GOT3 (cell line): ENCODE measurements at places on chromosomes 1 and 21.

GRCh38 chr1:101122452-101123166, 97.0 kb upstream of the DPH5 start:
- no peak for DNase-seq

DNA sequence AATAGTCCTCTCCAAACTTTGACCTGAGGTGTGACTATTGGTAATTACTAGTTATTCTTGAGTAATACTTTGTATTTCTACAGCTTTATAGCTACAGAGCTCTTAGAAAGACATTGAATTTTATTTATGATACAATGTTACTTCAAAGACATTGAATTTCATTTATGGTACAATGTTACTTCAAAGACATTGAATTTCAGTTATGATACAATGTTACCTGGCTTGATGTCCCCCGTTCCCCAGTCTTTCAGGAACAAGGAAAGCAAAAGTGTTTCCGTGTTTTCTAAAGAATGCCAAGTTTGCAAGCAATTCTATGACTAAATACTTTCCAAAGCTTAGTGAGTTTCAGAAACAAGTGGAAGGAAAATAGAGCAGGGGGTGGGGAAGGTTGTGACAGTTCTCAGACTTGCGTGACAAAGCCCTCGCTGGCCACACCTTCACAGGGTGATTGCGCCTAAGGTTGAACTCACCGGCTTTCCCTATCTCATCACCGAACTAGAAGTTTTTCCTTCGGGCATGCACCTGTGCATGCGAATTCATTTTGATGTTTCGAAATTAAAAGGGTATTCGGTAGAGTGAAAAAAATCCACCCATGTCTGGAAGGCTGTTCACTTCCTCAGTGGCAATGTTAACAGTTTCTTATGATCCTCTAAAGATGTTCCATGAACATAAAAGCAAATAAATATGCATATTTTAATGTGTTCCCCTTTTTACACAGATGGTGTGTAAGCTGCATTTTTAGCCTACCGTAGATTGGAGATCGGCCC, 909 bp upstream of the PAXBP1 start:
- DNase-seq = no peak

GRCh38 chr1:112754116-112754628, 39.0 kb upstream of the PPM1J start:
- DNase-seq = no peak

- no peak for DNase-seq
Measured at GRCh38 chr1:109351457-109351856, 44.6 kb upstream of the MYBPHL start.

GRCh38 chr1:206036663-206037455, 13.2 kb upstream of the CTSE start:
- DNase-seq = no peak

DNA sequence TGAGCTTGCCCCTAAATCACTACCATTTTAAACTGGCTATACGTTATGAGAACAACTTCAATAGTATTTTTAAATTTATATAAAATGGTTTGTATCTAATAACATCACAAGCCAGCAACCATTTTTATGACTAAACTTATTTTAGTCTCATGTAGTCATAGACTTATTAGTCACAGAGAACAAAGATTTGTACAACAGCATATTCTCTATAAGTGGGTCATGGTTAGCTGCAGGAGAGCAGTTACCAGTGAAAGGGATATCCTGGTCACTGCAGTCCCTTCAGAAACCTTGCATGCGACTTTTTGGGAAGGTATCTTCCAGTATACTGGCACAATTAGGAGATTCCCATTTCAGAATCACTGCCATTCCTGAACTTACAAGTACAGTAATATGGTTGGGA, 90.0 kb downstream of the HFM1 start:
- no peak for DNase-seq

GRCh38 chr1:111483876-111484275, 10.1 kb downstream of the C1orf162 start:
- no peak for DNase-seq

GRCh38 chr1:235902677-235903542, 36.2 kb upstream of the LYST start:
- DNase-seq = no peak

DNA sequence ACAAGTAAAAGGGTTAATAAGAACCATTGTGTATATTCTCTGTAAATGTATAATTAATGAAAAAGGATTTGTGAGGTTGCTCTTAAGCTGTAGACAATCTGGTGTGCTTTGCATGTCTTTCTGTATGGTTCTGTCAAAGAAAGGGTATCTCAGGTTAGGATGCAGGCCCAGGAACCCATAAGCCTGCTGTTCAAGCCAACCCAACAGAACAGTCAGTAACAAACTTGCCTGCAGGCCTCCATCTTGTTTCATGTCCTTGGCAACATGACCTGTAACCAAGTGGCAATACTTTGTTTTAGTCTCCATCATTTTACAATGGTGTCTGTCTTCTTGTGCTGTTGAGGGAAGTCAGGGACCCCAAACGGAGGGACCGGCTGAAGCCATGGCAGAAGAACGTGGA, 29.2 kb downstream of the CBR1 start:
- DNase-seq = no peak
